A549 treated with RU486 at 1 μM for 4 hours (cell line): ENCODE measurements at places on chromosomes 11 and 22. TPM values are rescaled to one million over a fixed set of nuclear protein-coding genes. Genes with fewer than 3 reads are reported as not detected.

Gene ASCL2
- 0.08 to 0.09 TPM in 2 of 5 replicates, not detected in the others for total RNA-seq

Gene C11orf97
- not detected in 5 replicates for total RNA-seq

Gene TENM4
- total RNA-seq = 0.01 to 0.19 TPM (median 0.14 TPM) in 3 of 5 replicates, not detected in the others

Gene PHLDA2
- total RNA-seq = 98.6 to 158 TPM (median 143 TPM) in 5 replicates

Gene SYCE3
- total RNA-seq = 0.56 to 0.66 TPM (median 0.58 TPM) in 3 of 5 replicates, not detected in the others

Gene SMC1B
- 0.05 TPM in 1 of 5 replicates, not detected in the others for total RNA-seq

Gene TOP3B
- total RNA-seq = 12.2 to 15.9 TPM (median 13.7 TPM) in 5 replicates

Gene FJX1
- 31.1 to 46.8 TPM (median 41.9 TPM) in 5 replicates for total RNA-seq

Gene NNMT
- 194 to 222 TPM (median 206 TPM) in 5 replicates for total RNA-seq

Gene IL10RA
- total RNA-seq = 0.05 TPM in 1 of 5 replicates, not detected in the others

Gene CHST1
- 1.1 to 1.5 TPM (median 1.3 TPM) in 5 replicates for total RNA-seq

Gene CEP126
- 3.1 to 4.6 TPM (median 3.4 TPM) in 5 replicates for total RNA-seq

Gene GVQW3
- total RNA-seq = 0.43 to 1.6 TPM (median 0.87 TPM) in 5 replicates

Gene PARVA
- total RNA-seq = 24.3 to 28.1 TPM (median 25.1 TPM) in 5 replicates

Gene SERPING1
- total RNA-seq = 0.27 to 1.7 TPM (median 0.38 TPM) in 5 replicates

Gene MCAM
- 9.4 to 11.7 TPM (median 10.6 TPM) in 5 replicates for total RNA-seq

Gene VPREB1
- not detected in 5 replicates for total RNA-seq

Gene SLC5A12
- total RNA-seq = not detected in 5 replicates

Gene C11orf42
- not detected in 5 replicates for total RNA-seq

Gene MS4A3
- total RNA-seq = not detected in 5 replicates

Gene CLTCL1
- 4.4 to 5.3 TPM (median 4.5 TPM) in 5 replicates for total RNA-seq

Gene AAMDC
- total RNA-seq = 24.1 to 39.5 TPM (median 30.8 TPM) in 5 replicates

Gene GGT1
- total RNA-seq = 82.2 to 110 TPM (median 102 TPM) in 5 replicates

Gene FOSL1
- total RNA-seq = 160 to 254 TPM (median 205 TPM) in 5 replicates

Gene OR6A2
- total RNA-seq = not detected in 5 replicates

Gene ZNHIT2
- 13.4 to 26.8 TPM (median 23.3 TPM) in 5 replicates for total RNA-seq

Gene IFITM1
- total RNA-seq = 0.25 to 0.75 TPM (median 0.49 TPM) in 5 replicates

Gene OR52I1
- not detected in 5 replicates for total RNA-seq

Gene PDGFB
- total RNA-seq = 2.8 to 3.8 TPM (median 3.3 TPM) in 5 replicates

Gene SCGB2A2
- total RNA-seq = not detected in 5 replicates

Gene GLB1L2
- 1.8 to 2.4 TPM (median 2.0 TPM) in 5 replicates for total RNA-seq

Gene CHRM1
- 0.05 TPM in 1 of 5 replicates, not detected in the others for total RNA-seq

Gene HEPN1
- total RNA-seq = not detected in 5 replicates

Gene CRYBA4
- total RNA-seq = not detected in 5 replicates

Gene IFITM10
- 1.0 to 1.4 TPM (median 1.1 TPM) in 5 replicates for total RNA-seq

Gene PANX3
- not detected in 5 replicates for total RNA-seq

Gene SSH3
- total RNA-seq = 14.9 to 26.6 TPM (median 24.6 TPM) in 5 replicates

Gene OR51V1
- total RNA-seq = not detected in 5 replicates

Gene IL18
- total RNA-seq = 62.5 to 98.1 TPM (median 93.9 TPM) in 5 replicates

Gene BEST1
- 0.91 to 2.3 TPM (median 1.4 TPM) in 5 replicates for total RNA-seq

Gene CCDC15
- 0.39 to 0.71 TPM (median 0.55 TPM) in 5 replicates for total RNA-seq

Gene PIK3C2A
- total RNA-seq = 5.5 to 14.9 TPM (median 14.5 TPM) in 5 replicates

Gene ZP1
- total RNA-seq = 0.15 to 0.58 TPM (median 0.21 TPM) in 4 of 5 replicates, not detected in the other

Gene NPAS4
- total RNA-seq = not detected in 5 replicates
